Thymus (tissue), 14 donors: ENCODE measurements at places on chromosomes 1 and 21. TPM values are rescaled to one million over a fixed set of nuclear protein-coding genes. Genes with fewer than 3 reads are reported as not detected.

TRPM2 gene
- 2.7 TPM for total RNA-seq

HFM1 gene
- total RNA-seq, result 0.85 TPM

GNL2 gene
- 73.8 TPM for total RNA-seq

SHE gene
- total RNA-seq, result 2.7 TPM

LIPI gene
- total RNA-seq, result not detected

ATP5PF gene
- total RNA-seq, result 128 TPM

CGN gene
- 0.90 TPM for total RNA-seq

SLFNL1 gene
- total RNA-seq, result 0.19 TPM

LCE1D gene
- not detected for total RNA-seq

MFAP2 gene
- total RNA-seq, result 6.8 TPM

CFHR3 gene
- total RNA-seq, result not detected

CFAP57 gene
- total RNA-seq, result 0.42 TPM

KRTAP7-1 gene
- total RNA-seq, result not detected

CA6 gene
- total RNA-seq, result 1.5 TPM

S100A12 gene
- 35.8 TPM for total RNA-seq
